Thoracic aorta (tissue), 2 donors: ENCODE measurements at places on chromosomes 11 and 22. TPM values are rescaled to one million over a fixed set of nuclear protein-coding genes. Genes with fewer than 3 reads are reported as not detected.

The GAL gene
- not detected for total RNA-seq

The GAL3ST3 gene
- total RNA-seq, result 1.1 TPM

The SAA1 gene
- total RNA-seq, result 6.5 TPM

The CABP7 gene
- total RNA-seq, result not detected

The HDHD5 gene
- total RNA-seq, result 50.1 TPM

The KRTAP5-9 gene
- not detected for total RNA-seq

The IGLL1 gene
- not detected for total RNA-seq

The PRPF19 gene
- 42.0 TPM for total RNA-seq

The WT1 gene
- not detected for total RNA-seq
